CMK (cell line): ENCODE measurements at places on chromosomes 2 and 18.

DNA sequence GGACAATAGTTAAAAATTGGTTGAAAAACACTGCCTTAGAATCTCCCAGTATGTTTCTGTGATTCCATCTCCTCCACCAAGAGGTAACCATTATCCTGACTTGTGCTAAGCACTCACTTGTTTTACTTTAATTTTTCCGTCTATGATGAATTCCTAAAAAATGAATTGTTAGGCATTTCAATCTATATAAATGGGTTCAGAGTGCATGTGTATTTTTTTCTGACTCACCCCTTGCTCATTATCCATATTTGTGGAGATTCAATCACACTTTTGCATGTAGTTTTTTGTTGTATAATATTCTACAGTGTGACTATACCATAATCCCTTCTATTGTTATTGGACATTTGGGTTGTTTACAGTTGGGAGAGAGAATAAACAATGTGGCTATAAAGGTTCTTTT, 1.3 kb downstream of the NDUFB3 start:
- DNase-seq, result no peak

GRCh38 chr2:48592067-48592466, 25.6 kb upstream of the GTF2A1L start:
- no peak for DNase-seq

- no peak for DNase-seq
These were observed 19.8 kb downstream of the CCT7 start for GRCh38 chr2:73253901-73254300.

DNA sequence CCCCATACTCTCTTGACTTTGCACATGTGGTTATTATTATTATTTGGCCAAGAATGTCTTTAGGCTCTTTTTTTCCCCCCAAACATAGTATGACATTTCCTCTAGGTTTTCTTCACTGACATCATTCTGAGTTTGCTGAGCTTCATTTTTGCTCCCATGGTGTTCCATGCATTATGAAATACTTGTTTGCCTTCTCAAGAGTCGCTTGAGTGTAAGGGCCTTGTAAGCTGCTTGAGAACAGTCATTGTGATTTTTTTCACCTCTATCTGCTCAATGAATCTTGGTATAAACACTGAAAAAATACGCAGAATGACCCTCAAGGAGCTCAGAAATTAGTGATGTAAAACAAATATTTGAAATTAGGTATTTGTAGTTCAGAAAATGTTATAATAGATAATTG, 688.9 kb downstream of the CNTNAP5 start:
- no peak for DNase-seq

DNA sequence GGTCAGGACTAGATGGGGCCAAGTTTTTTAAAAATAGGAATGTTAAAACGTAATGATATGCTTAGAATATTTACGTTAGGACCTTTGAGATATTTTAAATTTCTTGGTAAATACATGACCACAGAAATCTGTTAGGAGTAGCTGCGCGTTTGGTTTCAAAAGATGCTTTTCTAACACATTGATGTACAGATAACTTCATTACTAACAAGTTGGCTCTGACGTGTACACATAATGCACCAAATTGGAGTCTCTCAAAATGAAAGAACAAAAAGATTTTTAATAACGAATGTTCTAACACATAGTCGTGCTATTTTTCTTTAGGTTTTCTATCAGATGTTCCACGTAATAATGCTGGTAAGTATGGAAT, 608 bp downstream of the PHOSPHO2 start:
- DNase-seq, result no peak

DNA sequence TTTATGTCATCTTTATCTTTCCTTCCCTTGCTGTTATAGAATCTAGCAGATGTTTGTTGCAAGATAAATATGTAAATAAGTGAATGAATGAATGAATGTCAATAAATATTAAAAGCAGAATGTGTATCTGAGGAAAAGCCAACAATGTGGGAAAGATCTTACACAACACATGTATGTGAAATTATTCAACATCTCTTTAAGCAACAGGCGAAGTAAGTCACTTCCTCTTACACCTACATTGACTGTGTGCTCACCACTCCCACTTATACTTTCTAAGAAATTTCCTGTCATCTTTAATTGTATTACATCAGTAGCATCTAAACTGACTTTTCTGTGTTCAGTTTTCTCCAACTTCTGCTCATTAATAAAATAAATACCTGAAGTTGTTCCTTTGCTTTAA, 43.0 kb downstream of the RAD51AP2 start:
- no peak for DNase-seq

DNA sequence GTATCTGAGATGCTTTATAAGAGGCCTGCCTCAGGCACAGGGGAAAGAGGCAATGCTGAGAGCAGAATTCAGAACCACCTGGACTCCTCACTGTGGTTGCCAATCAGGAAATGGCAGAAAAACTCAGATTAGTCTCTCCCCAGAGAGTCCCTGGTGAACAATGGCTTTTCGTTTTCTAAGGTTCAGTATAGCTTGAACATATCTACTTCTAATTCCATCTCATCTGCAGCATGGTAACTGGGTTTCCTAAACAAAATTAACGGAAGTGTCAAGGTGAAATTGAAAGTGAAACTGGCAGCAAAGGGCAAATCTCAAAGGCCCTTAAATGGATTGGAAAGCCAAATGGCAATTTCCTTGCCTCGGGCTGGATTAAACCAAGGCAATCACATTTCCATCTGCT, 480.2 kb upstream of the ACVR2A start:
- no peak for DNase-seq

- DNase-seq, result peak; percentile 22
These were observed 28.1 kb upstream of the SATB2 start for GRCh38 chr2:199485732-199486335.

DNA sequence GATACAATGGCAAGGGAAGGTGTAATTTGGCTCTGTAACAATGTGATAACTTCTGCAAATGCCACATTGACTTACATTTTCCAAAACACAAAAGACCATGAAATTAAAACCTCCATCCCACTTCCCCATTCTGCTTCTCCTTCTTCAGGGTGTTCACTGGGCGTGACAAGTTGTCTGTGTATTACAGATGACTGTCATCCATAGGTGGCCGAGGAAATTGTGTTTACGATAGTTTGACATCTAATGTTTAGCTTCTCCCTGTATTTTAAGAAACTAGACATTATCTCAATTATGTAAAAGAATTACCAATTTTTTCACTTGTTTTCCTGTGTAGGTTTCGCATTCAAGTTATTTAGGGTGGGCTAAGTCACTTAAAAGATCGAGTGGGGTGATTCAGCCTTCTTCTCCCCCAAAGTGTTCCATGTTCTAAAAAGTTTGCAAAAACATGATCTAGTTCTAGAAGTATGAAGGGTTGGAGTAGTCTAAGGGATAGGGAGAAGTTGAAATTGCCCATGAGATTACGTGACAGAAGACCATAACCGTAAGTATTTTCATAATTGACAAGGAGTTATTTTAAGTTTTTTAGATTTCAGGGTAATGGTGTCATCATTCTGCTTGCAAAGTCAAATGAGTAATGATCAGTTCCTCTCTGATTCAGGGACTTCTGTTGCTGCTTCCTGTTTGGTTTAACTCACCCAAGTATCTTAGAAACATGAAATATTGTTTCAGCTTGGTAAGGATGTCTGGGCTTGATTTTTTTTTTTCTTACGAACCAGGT, 25.2 kb upstream of the CYTIP start:
- DNase-seq, result no peak

DNA sequence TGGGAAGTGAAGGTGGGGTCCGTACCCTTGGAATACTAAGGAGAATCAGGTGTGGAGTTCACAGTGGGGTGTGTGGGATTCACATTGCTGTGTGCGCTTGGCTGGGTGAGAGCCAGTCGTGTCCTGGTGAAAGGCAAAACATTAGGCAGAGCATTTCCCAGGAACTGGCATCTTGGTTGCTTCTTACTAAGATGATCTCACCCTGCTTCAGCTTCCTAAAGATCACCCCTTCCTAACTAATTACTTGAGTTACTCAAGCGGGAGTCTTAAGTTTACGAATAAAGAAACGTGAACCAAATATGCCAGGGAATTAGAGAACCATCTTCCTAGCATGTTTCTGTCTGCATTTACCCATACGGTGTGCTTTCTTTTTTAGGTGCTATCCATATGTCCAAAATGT, 122.9 kb downstream of the NCK2 start:
- DNase-seq, result no peak
